ENCODE measurements at places on chromosomes 2 and 18.

DNA sequence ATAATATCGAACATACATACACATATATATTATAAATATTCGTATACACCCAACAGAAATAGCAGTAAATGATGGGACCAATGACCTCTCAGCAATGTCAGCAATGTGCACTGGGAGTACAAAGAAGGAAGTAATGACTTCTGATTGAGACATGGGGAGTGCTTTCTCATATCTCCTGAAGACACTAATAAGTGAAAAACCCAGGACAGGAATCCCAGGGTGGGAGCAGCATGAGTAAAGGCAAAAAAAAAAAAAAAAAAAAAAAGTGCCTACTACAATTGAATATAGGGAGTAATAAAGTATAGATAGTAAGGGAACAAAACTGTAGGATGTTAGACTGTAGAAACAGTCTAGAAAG, 491.3 kb downstream of the IRS1 start:
- no peak for DNase-seq

DNA sequence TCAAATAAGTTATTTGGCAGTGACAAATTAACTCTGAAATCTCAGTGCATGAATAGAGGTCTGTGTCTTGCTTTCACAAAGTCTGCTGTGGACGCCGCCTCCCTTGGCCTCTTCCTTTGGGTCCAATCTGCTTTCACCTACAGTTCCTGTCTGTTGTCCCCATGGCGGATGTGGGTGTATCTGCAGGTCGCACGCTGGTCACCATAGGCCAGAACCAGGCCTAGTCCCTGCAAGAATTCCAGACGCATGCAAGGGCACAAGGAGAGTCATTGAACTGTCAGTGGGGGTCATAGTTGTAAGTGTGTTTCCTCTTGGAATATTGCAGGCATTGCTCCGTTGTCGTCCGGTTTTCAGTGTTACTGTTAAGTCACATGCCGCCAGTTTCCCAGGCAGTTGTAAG, 7.4 kb downstream of the SOCS6 start:
- no peak for DNase-seq

DNA sequence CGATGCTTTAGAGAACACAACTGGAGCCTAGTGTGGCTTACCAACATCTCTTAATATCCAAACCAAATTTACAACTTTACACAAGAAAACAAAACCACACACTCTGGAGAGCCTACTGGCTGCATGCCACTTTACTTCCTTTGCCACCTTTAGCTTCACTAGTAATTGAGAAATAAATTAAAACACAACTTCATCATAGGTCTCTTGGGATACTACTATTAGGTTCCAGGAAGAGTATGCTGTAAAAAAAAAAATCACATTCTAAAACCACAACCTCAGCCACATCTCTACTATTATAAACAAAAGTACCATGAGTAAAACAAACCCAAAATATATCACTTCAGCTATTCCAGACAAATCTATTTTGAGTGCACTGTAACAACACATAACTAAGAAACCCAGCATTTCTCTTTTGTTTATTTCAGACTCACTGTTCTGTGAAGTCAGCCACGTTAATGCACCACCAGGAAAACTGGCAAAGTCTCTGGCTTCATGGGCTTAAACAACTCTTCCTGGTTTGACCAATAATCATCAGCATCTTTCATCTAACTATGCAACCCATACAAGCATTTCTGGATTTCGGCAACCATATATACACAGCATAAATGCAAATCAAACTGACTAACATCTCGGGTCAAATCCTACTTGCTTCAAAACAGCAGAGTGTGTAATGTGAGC, 59.1 kb downstream of the REV1 start:
- peak; percentile 7 for DNase-seq

GRCh38 chr2:20208476-20208859, 16.5 kb downstream of the SDC1 start:
- DNase-seq = no peak

DNA sequence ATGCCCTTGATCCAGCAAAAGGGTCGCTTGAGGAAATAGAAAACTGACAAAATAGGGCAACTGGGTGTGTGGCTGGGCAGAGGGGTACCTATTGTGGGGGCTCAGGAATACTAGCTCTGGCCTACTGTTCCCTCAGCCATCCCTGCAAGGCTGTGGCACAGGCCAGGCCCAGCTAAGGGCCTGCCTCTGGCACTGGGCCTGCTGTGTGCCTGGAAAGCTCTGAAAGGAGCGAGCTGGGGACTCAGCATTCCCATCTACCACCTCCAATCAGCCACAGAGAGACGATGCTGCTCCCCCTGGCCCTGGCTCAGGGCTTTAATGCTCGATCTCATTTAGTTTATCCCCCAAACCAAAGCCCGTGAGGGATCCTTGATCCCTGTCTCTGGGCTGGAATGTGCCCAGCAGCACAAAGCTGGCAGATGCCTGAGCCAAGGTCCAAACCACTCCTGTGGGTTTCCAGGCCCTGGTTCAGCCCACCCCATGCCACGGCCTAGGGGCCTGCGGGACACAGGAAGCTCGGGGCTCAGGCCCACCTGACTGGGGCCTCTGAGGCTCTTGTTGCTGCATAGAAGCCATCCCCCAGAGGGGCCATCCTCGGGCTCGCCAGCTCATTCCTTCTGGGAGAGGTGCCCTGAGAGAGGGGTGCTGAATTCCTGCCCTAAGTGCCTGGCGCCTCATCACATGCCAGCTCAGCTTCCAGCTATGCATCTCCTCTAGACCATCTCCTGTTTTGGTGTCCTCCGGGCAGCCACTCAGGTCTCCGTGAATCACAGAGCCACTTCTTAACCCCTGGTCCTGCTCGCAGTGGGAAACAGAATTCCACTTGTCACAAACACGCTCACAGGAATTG, 43.0 kb upstream of the KCNF1 start:
- no peak for DNase-seq

DNA sequence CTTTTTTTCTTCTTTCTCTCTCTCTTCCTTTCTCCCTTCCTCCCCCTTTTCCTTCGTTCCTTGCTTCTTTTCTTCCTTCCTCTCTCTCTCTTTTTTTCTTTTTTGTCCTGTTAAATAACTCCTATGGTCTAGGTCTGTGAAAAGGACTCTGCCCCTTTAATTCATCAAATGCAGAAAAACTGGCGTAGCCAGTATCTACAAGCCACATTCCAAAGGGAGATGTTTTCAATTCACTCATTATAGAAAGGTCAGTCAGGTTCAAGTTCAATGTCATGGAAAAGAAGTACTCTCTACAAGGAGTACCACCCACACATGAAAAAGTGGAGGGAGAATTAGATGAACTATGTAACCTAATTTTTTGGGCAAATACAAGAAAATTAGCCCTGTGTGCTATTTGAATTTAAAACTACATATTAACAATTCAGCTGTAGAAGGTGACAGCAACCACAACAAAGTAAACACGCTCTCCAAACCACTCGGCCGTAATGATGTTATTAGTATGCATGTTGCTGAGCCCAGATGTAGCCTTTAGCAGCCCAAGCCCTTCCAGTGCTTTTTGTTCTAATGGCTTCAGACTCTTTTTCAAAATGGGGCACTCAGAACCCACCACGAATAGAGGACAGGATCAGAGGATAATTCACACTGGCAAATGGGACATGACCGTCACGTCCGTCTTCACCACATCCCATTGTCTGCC, 735.4 kb upstream of the FANCL start:
- no peak for DNase-seq

DNA sequence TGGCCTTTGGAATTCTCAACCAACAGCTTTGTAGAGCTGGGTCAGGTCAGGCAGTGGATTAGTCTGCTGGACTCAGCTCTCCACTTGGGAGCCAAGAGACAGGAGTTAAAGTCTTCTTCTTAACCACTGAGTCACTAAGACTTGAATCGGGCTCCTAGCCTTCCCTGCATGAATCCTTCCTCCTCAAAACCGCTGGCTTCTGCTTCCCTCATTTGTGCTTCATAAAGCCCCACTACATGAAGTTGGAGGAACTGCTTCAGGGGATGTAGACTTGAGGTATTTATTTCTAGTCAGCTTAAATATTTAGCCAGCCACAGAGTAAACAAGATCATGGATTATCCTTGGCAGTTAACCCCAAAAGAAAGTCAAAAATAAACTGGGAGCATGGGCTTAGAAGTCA, 536.3 kb upstream of the TNP1 start:
- DNase-seq = no peak

GRCh38 chr2:239055756-239056493, 208.0 kb downstream of the TWIST2 start:
- no peak for DNase-seq
